Activated CD4-positive, alpha-beta T cell treated with anti-CD3 and anti-CD28 coated beads, Interleukin-2, amount 50 U/mL, for 1 hour (primary cell): ENCODE measurements at places on chromosomes 6 and 20.

GRCh38 chr6:624979-625378 is 31.9 kb downstream of the HUS1B start:
- DNase-seq, result no peak

GRCh38 chr6:55567558-55567957 is 11.4 kb downstream of the HMGCLL1 start:
- no peak for DNase-seq

DNA sequence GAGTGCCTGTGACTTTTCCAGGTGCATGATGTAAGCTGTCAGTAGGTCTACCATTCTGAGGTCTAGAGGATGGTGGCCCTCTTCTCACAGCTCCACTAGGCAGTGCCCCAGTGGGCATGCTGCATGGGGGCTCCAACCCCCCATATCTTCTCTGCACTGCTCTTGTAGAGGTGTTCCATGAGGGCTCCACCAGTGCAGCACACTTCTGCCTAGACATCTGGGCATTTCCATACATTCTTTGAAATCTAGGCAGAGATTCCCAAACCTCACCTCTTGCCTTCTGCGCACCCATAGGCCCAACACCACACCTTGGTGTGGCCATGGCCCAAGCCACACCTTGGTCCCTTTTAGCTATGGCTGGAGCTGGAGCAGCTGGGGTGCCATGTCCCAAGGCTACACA is 66.3 kb downstream of the VTA1 start:
- DNase-seq, result no peak

DNA sequence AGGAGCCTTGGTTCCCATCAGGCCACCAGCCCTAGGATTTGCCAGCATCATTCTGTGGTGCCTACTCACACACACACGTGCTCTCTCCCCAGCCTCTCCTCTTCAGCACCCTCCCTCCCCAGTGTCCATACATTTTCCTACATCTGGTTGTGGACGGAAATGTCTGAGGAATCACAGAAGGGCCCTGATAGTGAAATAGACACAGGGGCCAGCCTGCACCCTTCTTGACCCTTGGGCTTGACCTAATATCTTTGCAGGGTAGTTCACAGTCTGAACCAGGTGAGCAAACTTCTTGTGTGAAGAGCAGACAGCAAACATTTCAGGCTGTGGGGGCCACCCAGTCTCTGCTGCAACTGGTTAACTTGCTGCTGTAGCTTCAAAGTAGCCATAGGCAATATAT is 108.5 kb upstream of the NXT1 start:
- DNase-seq, result no peak

DNA sequence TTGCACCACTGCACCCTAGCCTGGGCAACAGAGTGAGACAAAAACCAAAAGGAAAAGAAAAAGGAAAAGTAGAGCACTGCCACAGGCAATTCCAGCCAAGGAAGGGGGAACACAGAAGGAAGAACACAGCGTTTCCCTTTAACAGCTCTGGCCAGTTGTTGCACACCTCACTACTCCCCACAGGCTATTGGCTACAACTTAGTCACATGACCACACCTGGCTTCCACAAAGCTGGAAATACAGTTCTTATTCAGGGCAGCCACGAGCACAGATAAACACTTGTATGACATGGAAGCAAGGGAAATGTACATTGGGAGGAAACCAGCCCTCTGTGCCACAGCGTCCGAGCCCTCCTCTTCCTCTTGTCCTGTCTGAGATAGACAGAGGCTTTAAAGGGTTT is 249.0 kb upstream of the JARID2 start:
- no peak for DNase-seq

DNA sequence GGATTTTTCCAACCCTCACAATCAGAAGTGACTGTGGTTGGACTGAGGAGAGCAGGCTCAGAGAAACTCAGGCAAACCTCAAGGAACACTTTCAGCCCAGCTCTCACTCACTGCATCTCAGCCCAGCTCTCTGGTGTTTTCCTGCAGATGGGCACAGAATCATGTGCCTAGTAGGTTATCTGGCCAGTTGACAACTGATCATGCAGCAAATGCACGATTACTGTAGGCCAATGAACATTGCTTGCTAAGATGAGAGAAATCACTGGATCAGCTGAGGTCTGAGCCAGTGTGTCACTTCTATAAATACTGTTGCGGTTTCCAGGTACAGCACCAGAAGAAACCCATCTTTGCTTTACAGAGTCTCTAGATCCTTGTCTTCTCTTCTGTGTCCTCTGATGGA is 540.5 kb downstream of the CD83 start:
- DNase-seq, result no peak

DNA sequence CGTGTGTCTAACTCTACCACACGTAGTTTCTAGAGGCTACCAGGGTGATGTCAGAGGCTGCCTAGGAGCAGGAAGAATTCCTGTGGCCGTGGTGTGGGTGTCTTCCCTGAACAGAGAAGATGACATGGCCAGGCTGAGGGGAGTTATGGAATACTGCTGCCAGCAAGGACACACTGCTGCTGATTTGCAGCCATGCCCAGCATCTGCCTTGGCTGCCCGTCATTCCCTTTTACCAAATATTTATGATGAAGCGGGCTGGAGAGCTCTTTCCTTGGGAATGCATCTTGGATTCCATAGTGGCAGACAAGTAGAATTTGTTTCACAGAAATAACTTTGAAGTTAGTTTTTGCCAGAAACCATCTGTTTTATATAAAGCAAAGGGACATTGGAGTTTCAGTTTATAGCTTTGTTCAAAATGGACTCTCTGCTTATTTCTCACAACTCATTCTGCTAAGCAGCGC is 80.8 kb upstream of the VSTM2L start:
- no peak for DNase-seq

DNA sequence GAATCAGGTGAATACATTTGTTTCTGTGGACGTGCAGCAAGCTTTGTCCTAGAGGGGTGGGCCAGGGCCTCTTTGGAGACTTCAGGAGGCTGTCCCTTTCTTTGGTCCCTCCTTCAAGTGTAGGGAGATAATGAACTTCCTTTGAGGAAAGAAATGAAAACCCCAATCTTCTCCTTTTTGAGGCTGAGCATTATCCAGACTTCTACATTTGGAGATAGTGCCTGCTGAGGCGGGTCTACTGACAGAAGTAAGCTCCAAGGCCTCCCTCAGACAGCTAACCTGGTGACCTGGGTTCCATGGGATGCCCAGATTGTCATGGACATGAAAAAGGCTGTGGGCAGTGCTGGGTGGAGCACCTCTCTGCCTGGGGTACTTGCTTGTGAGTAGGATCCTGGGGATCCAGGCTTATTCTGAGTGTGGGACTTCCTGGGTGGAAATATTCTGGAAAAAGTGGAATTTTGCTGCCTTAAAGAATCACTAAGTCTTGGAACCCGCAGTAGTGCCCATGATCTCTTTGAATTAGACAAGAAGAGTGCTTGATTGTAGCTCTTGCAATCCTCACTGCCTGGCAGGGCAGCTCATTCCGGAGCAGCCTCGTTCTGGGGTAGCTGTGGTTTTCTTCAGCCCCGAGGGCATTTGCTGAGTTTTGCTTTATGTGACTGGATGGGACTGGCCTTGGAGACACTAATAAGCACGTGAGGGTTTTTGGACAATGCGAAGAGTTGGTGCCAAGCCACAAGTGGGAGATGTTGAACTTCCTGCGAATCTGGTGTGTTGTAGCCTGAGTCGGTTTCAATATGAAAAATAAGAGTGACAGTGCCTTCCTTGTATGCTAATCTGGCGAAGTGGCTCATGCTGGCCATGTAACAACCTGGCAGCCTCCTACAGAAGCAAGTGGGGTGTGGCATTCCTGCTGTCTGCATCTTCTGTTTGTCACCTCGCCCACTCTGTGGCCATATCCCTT is 28.1 kb downstream of the SNRNP48 start:
- DNase-seq, result no peak

- no peak for DNase-seq
These were observed 57.9 kb downstream of the KCNS1 start for GRCh38 chr20:45042978-45043377.

DNA sequence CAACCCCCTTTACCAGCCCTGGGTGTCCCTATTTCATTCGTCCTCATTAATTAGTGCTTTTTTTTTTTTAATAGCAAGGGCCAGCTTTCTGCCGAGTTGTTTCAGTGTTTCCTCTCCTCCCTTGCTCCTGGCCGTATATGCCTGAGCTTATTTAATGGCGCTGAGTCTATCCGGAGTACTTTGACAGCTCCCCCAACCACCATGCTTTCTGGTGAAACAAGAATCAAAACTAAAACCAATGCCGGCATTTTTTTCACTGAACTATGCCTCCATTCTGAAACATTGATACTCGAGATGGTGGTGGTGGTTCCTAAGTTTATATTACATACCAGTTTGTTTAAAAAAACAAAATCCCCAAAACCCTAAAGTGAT is 1.2 kb downstream of the DCBLD1 start:
- DNase-seq, result no peak

DNA sequence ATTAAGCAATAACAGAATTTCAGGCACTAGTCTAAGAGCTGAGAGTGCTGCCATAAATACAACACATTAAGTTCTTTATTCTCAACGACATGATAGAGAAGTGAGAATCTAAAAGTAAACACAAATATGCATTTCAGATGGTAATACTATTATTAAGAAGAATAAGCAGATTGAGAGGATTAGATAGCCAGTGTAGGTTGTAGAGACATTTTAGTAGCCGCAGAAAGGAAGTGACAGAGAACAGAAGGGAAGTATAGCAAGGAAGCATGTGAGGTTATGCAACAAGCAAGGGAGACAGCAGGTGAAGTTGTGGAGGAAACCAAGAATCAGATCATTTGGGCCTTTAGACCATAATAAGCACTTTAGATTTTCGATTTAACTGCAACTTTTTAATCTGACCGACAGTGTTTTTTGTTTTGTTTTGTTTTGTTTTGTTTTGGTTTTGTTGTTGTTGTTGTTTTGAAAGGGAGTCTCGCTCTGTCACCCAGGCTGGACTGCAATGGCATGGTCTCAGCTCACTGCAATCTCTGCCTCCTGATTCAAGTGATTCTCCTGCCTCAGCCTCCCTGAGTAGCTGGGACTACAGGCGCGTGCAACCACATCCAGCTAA is 737.0 kb upstream of the ADGRB3 start:
- no peak for DNase-seq

GRCh38 chr6:134603561-134603960 is 285.6 kb upstream of the SGK1 start:
- DNase-seq, result no peak

- DNase-seq, result no peak
These were observed 179.2 kb downstream of the PREX1 start for GRCh38 chr20:48648482-48649051.

DNA sequence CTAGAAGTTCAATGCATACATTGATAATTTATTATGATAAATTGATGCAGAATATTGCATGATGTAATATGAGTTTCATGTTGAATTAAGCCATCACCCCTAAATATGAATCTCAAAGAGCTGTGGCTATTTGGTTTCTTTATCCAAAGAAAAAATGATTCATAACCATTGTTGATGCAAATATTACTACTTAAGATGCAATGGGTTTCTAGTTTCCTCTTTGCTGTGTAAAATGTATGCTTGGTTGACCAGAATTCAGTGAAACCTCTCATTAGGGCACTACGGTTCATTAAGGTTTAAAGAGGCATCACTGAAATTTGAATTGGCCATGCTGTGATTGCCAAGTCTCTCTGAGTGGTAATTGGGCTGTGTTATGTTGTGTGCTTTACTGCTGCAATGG is 492.5 kb upstream of the FLRT3 start:
- DNase-seq, result no peak

DNA sequence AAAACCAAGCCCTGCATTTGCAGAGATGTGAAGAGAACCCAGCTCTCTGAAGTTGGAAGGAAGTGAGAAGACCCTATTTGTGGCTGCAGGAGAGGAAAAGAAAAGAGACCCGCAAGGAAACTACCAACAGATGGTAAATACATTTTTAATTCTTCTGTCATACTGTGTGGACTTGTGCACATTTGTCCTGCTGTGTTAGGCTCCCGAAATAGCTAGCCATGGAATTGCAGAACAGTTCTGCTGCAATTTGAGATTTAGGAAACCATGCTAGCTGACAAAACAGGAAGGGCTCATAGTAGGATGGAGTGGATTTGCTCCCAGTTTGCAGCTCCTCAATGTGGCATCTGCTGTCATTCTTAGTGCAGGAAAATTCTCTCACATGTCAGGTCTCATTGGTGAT is 12.1 kb upstream of the ATXN1 start:
- no peak for DNase-seq

- DNase-seq, result no peak
These were observed 71.5 kb downstream of the NDUFAF5 start for GRCh38 chr20:13856354-13856753.

- DNase-seq, result no peak
These were observed 29.9 kb upstream of the MTHFD1L start for GRCh38 chr6:150835620-150836019.

- no peak for DNase-seq
These were observed 995 bp downstream of the MYCT1 start for GRCh38 chr6:152698692-152699091.

GRCh38 chr20:62254021-62254724 is 15.9 kb downstream of the OSBPL2 start:
- no peak for DNase-seq

- no peak for DNase-seq
These were observed 104.9 kb upstream of the TSHZ2 start for GRCh38 chr20:52867305-52867704.

- DNase-seq, result no peak
These were observed 22.9 kb upstream of the PAX1 start for GRCh38 chr20:21682521-21682954.

GRCh38 chr20:2451939-2452732 is 18.5 kb downstream of the SNRPB start:
- DNase-seq, result peak; percentile 63

- no peak for DNase-seq
These were observed 3.2 kb downstream of the CNKSR3 start for GRCh38 chr6:154506991-154507898.
